Cardiac ventricle fibroblast (primary cell): ENCODE measurements at places on chromosomes 7 and 10. TPM values are rescaled to one million over a fixed set of nuclear protein-coding genes. Genes with fewer than 3 reads are reported as not detected.

The AOAH gene
- total RNA-seq, result not detected in 2 replicates

The C7orf33 gene
- not detected in 2 replicates for total RNA-seq

The ADAM12 gene
- 18.3 and 31.8 TPM in 2 replicates for total RNA-seq

The STAG3 gene
- total RNA-seq, result 0.87 and 2.6 TPM in 2 replicates

The CRPPA gene
- 1.5 and 1.7 TPM in 2 replicates for total RNA-seq

The ADAMTS14 gene
- 0.50 and 0.83 TPM in 2 replicates for total RNA-seq

The KAZALD1 gene
- total RNA-seq, result 23.5 and 25.0 TPM in 2 replicates

The MLXIPL gene
- 0.54 TPM in 1 of 2 replicates, not detected in the other for total RNA-seq

The AS3MT gene
- 0.59 TPM in 1 of 2 replicates, not detected in the other for total RNA-seq

The CCDC7 gene
- 4.6 and 7.4 TPM in 2 replicates for total RNA-seq
